Hematopoietic multipotent progenitor cell (in vitro differentiated cells): ENCODE measurements at places on chromosomes 4 and X. TPM values are rescaled to one million over a fixed set of nuclear protein-coding genes. Genes with fewer than 3 reads are reported as not detected.

DNA sequence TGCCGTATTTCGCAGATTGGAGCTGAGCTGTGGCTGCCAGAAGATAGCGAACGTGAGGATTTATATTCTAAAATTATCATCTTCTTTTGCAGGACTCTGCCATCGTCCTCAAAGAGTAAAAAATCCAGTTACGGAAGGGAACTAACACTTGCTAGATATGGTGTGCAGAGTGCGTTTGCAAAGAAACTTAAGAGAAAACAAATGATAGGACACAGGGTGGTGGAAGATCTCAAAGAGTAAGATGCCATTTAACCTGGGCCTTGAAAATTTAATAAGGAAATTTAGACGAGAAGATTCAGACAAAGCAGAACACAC, 566 bp downstream of the LARP7 start:
- no peak for DNase-seq

GRCh38 chr4:81714291-81714690, 242.6 kb upstream of the RASGEF1B start:
- DNase-seq, result no peak

- no peak for DNase-seq
These were observed 40.0 kb upstream of the IQSEC2 start for GRCh38 chrX:53321230-53321942.

DNA sequence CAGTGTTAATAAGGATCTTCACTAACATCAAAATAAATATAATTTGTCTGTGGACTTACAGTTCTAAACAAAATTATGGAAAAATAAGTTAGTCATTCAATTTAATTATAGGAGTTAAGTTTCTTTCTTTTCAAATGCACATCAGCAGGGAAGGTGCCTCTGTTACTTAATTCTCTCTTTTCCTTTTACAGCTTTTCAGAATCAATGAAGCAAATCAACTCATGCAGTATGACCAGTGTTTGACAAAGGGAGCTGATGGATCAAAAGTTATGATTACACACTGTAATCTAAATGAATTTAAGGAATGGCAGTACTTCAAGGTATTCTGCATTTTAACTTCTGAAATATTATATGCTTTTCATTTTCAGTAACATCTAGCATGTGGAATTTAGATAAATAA, 15.9 kb downstream of the HMGB2 start:
- DNase-seq, result no peak

DNA sequence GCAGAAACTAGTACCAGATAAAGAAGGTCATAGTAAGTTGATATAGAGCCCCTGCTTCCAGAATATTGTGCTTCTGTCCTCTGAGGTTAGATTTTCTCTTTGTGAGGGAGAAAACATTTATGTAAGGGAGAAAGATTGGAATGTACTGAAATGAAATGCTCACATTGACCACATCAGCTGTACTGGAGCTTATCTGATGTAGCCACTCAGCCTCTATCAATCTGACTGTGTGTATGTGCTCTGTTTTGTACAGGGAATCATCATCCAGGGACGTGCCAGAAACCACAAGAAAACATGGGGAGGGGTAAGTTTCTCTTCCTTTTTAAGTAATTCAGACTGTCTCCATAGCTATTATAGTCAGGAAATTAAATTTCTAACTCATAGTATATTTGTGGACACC, 56.8 kb downstream of the PRRG1 start:
- no peak for DNase-seq

- DNase-seq, result no peak
These were observed 54.4 kb upstream of the NAP1L5 start for GRCh38 chr4:88752076-88752463.

DNA sequence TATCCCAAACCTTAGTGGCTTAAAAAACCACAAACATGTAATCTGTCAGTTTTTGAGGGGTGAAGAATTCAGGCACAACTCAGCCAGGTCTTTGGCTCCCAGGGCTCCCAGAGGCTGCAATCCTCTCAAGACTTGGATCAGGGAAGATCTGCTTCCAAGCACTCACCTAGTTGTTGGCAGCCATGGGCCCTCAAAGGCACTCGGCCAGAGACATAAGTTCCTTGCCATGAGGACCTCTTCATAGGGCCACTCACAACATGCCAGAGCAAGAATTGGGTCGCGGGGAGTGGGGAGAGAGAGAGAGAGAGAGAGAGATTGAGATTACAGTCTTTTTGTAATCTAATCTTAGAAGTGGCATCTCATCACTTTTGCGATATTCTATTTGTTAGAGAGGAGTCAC, 77.1 kb upstream of the TBC1D9 start:
- no peak for DNase-seq

DNA sequence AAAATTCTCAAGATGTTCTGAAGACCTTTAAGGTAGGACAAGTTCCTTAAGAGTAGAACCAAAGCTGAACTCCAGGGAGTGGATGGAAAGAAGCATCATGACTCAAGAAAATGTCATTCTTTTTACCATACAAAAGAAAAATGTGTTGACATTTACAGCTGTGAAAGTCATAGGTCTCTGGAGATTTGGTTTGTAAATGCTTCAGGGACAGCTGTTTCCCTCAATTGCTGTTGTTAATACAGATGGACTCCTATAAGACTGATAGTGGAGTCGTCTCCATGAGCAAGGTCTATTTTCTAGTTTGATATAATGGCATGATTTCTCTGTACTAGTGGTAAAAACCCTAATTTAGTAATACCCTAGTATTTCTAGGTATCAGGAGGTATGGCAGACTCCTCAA, 101.7 kb downstream of the PHOX2B start:
- DNase-seq, result no peak

GRCh38 chr4:148229798-148230197, 212.4 kb downstream of the NR3C2 start:
- no peak for DNase-seq

MAMLD1 gene
- under 0.01 TPM for total RNA-seq

DNA sequence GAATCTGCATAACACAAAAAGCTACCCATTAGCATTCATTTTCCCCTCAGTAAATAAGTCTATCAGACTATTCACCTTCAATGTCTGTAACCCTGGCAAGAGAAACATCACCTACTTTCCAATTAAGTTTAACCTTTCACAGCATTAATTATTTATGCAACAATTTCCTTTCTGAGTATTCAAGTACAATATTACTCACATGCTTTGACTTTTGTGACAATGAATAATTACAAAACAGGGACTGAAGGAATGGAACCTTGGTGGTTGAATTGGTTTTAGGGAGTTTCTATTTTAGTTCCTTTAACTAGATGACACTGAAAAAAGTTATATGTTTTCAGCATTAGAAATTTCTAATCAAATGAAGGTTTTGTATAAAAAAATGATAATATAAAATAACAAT, 932.3 kb upstream of the EPHA5 start:
- no peak for DNase-seq

- no peak for DNase-seq
These were observed 24.4 kb upstream of the RP2 start for GRCh38 chrX:46812445-46812844.

GRCh38 chr4:185143601-185143969, 519 bp downstream of the SLC25A4 start:
- peak; percentile 20 for DNase-seq

ETNPPL gene
- total RNA-seq, result not detected

DNA sequence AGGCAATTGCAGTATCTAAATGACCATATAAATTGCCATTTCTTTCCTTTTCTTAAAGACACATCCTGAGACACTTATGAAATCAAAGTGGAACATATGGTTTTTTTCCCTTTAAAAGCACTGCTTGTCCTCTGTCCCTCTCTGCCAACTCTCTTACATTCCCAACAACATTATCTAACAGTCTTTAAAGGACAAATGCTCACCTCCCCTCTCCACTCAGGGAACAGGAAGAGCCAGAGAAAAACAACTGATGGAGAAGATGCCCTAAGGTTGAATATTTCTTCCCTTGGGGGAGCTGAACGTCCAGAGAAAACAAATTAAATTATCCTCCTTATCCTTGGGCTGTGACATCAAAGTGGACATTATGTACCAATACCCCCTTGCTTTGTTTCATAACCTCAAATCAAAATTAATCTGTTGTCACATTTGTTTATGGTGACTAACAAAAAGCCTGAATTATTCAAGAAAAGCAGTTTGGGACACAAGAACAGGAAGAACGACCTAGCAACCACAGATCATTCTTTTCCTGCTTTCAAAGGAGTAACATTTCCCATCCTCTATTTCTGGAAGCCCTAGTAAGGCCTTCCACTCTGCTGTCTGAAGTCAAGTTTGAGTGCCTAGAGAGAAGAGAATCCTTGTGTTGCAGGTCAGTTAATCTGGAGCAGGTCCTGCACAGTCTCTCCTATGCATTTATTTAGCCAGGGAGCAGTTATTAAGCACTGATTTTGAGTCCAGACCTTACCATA, 52.6 kb upstream of the PAGE1 start:
- no peak for DNase-seq

S100G gene
- not detected for total RNA-seq

DNA sequence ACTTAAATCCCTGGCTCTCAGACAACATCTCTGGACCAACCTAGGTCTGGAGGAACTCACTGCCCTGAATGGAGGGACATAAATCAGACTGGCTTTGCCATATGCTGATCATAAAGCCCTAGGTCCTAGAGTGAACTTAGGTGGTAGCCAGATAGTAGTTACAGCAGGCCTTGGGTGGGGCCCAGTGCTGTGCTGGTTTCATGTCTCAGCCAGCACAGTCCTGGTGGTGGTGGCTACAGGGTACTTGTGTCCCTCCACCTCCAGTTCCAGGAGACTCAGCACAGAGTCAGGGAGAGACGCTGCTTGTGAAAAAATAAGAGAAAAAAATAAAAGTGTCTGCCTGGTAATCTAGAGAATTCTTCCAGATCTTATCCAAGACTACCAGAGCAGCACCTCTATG, 40.3 kb downstream of the GSX2 start:
- no peak for DNase-seq

DMP1 gene
- not detected for total RNA-seq

MAGEA11 gene
- not detected for total RNA-seq

HOPX gene
- total RNA-seq, result 134 TPM

DNA sequence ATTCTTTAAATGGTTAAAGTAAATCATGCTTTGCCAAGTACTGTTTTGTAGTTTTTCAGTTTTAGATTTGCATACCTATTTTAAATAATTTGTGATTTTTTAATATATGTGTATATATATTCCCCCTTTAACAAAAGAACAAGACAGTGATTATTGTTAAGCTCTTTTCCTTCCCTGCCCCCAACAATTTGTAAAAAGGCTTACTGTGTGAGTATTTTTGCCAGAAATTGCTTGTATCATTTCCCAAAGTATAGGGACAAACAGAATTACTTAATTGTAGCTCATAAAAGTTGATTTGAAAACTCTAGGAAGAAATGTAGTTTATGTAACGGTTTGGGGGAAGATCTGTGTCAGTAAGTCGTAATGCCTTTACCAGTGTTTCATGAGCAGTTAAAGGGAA, 19.0 kb downstream of the CPEB2 start:
- DNase-seq, result no peak

DNA sequence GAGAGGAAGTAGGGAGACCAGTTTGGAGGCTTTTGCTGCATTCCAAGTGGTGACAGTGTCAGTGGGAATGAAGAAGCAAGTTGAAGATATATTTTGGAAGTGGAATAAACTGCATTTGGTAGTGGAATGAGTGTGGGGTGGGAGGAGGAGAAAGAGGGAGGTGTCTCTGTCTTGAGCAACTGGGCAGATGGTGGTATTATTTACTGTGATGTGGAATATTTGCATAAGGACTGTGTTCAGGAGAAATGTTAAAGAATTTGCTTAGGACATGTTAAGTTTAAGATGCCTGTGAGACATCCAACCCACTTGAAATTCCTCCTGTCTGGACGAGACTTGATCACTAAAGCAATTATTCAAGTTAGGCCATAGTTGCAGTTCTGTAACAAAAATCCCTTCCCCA, 448.9 kb upstream of the AMOT start:
- no peak for DNase-seq

DNA sequence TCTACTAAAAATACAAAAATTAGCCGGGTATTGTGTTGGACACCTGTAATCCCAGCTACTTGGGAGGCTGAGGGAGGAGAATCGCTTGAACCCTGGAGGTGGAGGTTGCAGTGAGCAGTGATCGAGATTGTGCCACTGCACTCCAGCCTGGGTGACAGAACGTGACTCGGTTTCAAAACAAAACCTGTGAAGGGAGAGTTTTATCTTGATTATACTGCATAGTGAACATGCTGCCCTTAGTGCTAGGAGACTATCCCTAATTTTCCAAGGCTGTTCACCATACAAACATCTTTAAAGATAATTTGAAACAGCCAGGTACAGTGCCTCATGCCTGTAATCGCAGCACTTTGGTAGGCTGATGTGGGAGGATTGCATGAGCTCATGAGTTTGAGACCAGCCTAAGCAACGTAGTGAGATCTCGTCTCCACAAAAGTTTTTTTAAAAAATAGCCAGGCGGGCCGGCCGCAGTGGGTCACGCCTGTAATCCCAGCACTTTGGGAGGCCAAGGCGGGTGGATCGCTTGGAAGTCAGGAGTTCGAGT, 6.2 kb downstream of the AFF1 start:
- DNase-seq, result no peak

MAGEB6 gene
- total RNA-seq, result not detected

SLC6A14 gene
- not detected for total RNA-seq

- no peak for DNase-seq
These were observed 94.6 kb downstream of the PAPSS1 start for GRCh38 chr4:107625391-107625902.

GRCh38 chr4:43816116-43816515, 632.5 kb downstream of the KCTD8 start:
- DNase-seq, result no peak

- no peak for DNase-seq
These were observed 461.8 kb downstream of the CENPC start for GRCh38 chr4:67083496-67083895.

SGMS2 gene
- 5.4 TPM for total RNA-seq

SOX3 gene
- total RNA-seq, result not detected

DNA sequence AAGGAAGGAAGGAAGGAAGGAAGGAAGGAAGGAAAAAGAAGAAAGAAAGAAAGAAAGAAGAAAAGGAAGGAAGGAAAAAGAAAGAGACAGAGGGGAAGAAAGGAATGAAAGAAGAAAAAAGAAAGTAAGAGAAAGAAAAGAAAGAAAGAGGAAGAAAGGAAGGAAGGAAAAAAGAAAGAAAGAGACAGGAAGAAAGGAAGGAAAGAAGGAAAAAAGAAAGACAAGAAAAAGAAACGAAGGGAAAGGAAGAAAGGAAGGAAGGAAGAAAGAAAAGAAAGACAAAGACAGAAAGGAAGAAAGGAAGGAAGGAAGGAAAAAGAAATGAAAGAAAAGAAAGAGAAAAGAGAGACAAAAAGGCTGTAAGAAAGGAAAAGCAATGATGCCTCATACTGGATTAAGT, 101.1 kb upstream of the PPP2R3B start:
- no peak for DNase-seq

DNA sequence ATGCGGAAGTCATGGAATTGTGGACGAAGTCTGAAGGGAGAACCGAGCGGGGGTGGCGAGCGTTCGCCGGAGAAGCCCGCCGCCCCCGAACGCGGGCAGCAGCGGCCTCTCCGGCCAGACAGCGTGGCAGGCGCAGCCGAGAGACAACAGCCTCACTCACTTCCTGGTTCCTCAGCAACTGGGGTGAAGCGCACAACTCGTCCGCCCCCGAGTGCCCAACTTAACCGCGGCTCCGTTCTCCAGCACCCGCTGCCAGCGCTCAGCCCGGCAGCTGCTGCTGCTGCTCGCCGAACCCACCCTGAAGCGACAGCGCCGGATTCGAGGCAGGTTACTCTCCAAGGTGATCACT, 68.0 kb downstream of the NOCT start:
- DNase-seq, result no peak

- DNase-seq, result no peak
These were observed 16.7 kb downstream of the GPRIN3 start for GRCh38 chr4:89290727-89291516.

POU3F4 gene
- under 0.01 TPM for total RNA-seq

CSN1S1 gene
- not detected for total RNA-seq
